ENCODE measurements at places on chromosomes 2 and 18. TPM values are rescaled to one million over a fixed set of nuclear protein-coding genes. Genes with fewer than 3 reads are reported as not detected.

ACVR1C gene
- 0.13 TPM for total RNA-seq

AKAIN1 gene
- total RNA-seq, result not detected

PLGLB1 gene
- total RNA-seq, result 3.3 TPM

DBI gene
- 230 TPM for total RNA-seq

MARS2 gene
- 13.2 TPM for total RNA-seq

CRIM1 gene
- total RNA-seq, result 46.5 TPM

PLB1 gene
- 0.39 TPM for total RNA-seq

DNA sequence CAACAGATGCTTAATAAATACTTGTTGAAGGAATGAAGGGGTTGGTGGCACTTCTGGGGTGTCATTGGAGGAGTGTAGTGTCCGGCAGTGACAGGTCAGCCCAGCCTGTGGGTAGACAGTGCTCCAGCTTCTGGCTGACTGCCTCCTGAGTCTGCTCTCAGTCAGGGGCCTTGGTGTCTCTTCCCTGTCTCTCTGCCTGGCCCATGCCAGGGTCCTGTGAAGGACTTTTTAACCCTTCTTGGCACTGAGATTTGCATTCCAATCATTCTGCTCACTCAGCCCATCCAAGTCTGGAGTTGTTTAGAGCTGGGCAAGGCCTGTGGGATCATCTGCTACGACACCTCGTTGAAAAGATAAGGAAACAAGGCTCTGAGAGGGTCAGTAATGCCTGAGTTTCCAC is 1.4 kb upstream of the KCNK3 start:
- DNase-seq, result no peak
- no peak overlapping the region for H3K27ac ChIP-seq
- H3K4me1 ChIP-seq, result no peaks in the 10 kb centered on the region
- H3K27me3 ChIP-seq, result peaks cover 60% of the 10 kb centered on the region

DNA sequence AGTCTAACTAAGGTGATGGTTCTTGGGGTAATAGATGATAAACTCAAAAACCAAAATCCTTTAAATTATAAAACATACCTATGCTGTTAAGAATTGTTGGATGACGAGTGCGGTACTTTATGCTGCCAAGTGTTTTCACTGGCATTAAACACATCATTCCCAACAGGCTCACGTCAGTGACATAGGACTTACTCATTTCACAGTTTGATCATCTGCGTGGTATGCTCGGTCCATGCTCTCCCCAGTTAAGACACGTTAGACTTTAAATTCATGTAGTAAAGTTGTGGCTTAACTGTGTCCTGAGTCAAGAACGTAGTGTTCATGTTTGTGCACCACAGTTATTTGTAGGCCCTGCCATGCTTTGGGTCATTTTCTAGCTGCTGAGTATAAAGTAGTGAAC is 125.6 kb upstream of the MYT1L start:
- DNase-seq, result no peak
- H3K4me1 ChIP-seq, result no peaks in the 10 kb centered on the region
- no peaks in the 10 kb centered on the region for H3K36me3 ChIP-seq
- no peak overlapping the region for H3K4me3 ChIP-seq
- H3K27me3 ChIP-seq, result peaks cover 8% of the 10 kb centered on the region

- no peaks in the 10 kb centered on the region for H3K27me3 ChIP-seq
- H3K36me3 ChIP-seq, result no peaks in the 10 kb centered on the region
- no peak overlapping the region for H3K27ac ChIP-seq
- H3K4me1 ChIP-seq, result peaks cover 17% of the 10 kb centered on the region
Measured at GRCh38 chr2:12697617-12698016, 19.1 kb upstream of the TRIB2 start.

DNA sequence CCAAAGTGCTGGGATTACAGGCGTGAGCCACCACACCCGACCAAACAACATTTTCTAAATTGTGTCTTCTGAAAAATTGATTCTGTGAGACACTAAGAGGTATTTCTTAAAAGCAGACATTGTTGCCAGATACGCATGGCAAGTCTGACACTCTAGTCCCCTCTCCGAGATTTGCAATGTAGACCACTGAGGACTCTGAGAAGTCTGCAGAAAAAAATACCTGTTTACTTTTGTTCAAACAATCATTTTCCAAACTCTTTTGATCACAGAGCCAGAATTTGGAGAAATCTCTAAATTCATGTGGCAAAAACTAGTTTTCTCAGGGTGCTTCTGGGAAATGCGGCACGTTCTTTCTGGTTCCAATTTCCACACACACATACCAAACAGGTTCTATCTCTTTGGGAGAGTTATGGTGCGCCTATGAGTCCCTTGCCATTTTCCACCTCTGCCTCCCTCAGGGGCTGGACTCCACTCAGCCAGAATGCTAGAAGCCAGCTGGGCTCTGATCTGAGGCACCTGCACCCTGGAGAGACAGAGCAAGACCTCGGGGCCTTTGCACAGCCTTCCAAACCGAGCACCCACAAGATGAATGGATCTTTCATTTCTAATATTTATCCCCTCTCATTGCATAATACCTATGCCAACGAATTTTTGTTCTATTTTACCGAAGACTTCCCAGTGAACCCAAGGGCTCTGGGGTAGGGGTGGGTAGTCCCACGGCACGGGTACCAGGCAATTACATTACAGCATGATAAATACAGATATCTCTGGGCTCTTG is 152.7 kb downstream of the MYCN start:
- H3K27me3 ChIP-seq, result no peaks in the 10 kb centered on the region
- no peak overlapping the region for H3K4me3 ChIP-seq
- DNase-seq, result no peak
- H3K27ac ChIP-seq, result no peak overlapping the region

DNA sequence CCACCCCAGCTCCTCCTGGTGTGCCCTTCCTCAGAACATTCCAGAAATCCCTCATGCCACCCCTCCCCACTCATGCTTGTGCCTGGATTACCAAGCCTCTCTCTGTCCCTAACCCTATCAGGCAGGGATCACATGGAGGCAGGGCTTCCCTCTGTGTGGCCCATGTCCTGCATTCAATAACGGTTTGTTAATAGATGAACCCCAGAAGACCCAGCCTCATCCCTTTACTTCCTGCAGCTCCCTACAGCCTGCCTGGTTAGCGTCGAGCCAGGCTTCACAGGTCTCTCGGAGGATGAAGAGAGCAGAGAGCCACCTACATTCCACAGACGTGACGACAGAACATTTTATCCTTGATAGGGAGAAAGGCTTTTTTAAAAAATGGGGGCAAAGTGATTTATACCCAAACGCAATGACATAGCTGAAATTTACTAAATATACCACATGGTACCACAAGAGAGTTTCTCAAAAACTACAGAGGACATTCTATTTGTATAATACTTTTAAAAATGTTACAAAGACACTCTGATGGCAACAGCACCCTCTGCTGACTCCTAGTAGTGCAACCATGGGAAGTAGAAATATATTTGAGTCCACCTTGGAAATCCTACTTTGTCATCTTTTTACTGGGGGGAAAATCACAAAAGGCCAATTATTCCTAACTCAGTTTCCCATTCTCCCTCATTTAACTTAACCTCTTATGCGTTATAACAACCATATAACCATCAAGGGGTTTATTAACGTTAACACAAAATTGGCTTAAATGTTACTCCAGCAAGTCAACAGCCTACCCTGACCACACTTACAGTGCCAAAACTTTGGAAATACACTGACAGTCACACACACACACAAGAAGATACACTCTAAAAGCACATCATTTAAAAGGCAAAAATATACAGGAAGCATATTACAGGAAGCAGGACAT is 30.7 kb downstream of the FBXO15 start:
- H3K4me1 ChIP-seq, result peaks cover 4% of the 10 kb centered on the region
- peak; percentile 61 for DNase-seq
- H3K4me3 ChIP-seq, result no peak overlapping the region
